Fibroblast of the conjunctiva (primary cell): ENCODE measurements at places on chromosomes 2 and 18.

- DNase-seq = no peak
These were observed 248.3 kb upstream of the COL3A1 start for GRCh38 chr2:188725746-188726360.

GRCh38 chr2:9652898-9653479, 22.2 kb upstream of the YWHAQ start:
- DNase-seq = no peak

- peak; percentile 72 for DNase-seq
These were observed 24.5 kb upstream of the LCLAT1 start for GRCh38 chr2:30422444-30423040.

DNA sequence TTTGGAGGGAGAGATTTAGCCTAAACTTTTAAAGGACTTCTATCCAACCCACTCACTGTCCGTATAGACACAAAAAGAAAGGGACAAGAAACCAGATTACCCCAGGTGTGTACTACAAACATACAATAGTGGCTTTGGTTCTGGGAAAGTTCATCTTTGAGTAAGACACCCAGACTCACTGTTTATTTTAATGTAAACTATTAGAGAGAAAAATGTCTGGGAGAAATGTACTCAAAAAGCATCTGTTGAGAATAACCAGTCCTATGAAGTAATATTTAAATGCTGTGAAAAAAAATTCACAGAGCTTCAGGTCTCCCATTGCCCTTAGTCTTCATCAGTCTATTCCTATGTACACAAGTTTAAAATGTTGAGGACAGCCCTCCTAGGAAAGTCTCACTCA, 107.5 kb downstream of the SLC8A1 start:
- no peak for DNase-seq

- DNase-seq = peak; percentile 56
These were observed 41.7 kb upstream of the MALL start for GRCh38 chr2:110157153-110157793.

DNA sequence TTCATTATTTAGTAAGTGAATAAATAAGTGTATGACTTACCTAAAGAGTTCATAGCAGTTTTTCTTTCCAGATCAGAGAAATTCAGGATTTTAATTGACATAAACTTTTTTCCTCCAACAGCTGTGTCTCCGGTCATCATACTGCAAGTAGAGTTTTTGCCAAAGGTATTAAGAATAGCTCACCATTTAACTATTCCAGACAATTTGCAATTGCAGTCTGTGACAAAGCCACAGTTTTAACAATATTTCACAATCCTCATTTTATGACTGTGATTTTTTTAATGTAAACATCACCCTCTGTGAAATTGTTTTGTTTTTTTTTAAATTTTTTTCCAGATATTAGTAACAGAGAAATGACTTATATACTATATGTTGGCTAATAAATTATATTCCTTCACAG, 199.1 kb downstream of the TRIB2 start:
- DNase-seq = no peak

- no peak for DNase-seq
These were observed 320.6 kb downstream of the ZNF516 start for GRCh38 chr18:76174451-76174850.

- DNase-seq = no peak
These were observed 386.2 kb downstream of the PTPRM start for GRCh38 chr18:7953095-7953958.

- DNase-seq = no peak
These were observed 95.2 kb upstream of the BOD1L2 start for GRCh38 chr18:57051657-57052044.

- DNase-seq = no peak
These were observed 12.1 kb upstream of the AMER3 start for GRCh38 chr2:130743278-130743677.

- no peak for DNase-seq
These were observed 327.6 kb downstream of the DCC start for GRCh38 chr18:52667463-52668065.

GRCh38 chr2:24477229-24477628, 13.8 kb upstream of the NCOA1 start:
- no peak for DNase-seq

- no peak for DNase-seq
These were observed at the start of gene ANKRD29 for GRCh38 chr18:23662309-23663263. ANKRD29 (minus strand) TSS chr18:23662911; CDS start chr18:23662730, 181 bp downstream.

GRCh38 chr18:80105369-80106167, 3.5 kb upstream of the ADNP2 start:
- DNase-seq = no peak

- no peak for DNase-seq
These were observed 73.5 kb downstream of the ALK start for GRCh38 chr2:29847886-29848285.

GRCh38 chr2:226694586-226695284, 104.9 kb downstream of the IRS1 start:
- no peak for DNase-seq

GRCh38 chr2:85234868-85235267, 92.9 kb downstream of the TGOLN2 start:
- DNase-seq = no peak

- no peak for DNase-seq
These were observed 246.5 kb upstream of the SPRED2 start for GRCh38 chr2:65678779-65679391.

DNA sequence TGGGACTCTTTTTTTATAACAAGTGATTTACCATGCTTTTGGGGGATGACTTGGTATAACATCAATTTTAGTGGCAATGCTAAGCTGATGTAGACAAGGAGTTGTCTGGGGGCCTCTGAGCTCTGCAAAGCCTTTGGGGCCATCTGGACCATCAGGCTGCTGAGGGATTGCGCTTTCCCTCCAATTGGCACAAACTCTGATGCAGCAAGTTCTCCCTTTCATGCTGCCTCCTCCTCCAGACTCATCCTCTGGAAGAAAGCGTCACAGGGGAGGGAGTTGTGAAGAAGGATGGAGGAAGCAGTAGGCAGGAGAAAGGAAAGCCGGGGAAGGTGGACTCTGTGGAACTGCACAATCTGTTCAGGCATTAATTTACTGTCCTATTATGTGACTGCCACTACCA, 10.2 kb upstream of the FAP start:
- no peak for DNase-seq

DNA sequence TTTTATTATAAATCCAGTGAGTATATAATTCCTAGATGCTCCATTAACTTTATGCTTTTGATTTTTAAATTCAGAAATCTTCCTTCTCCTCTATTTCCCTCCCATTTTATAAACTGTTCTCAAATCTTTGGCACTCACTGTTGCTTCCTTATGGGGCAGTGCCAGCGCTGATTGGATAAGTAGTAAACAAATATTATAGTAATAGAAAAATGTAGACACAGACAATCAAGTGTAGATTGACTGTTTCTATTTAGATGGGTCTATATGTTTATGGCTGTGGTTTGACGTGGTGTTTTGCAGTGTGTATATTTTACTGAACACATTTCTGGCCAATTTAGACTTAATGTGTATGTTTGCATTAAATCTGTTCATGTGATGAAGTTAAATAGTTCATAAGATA, 36.6 kb downstream of the LYPD6B start:
- no peak for DNase-seq

GRCh38 chr2:165067643-165068486, 112.5 kb upstream of the SLC38A11 start:
- peak; percentile 40 for DNase-seq

DNA sequence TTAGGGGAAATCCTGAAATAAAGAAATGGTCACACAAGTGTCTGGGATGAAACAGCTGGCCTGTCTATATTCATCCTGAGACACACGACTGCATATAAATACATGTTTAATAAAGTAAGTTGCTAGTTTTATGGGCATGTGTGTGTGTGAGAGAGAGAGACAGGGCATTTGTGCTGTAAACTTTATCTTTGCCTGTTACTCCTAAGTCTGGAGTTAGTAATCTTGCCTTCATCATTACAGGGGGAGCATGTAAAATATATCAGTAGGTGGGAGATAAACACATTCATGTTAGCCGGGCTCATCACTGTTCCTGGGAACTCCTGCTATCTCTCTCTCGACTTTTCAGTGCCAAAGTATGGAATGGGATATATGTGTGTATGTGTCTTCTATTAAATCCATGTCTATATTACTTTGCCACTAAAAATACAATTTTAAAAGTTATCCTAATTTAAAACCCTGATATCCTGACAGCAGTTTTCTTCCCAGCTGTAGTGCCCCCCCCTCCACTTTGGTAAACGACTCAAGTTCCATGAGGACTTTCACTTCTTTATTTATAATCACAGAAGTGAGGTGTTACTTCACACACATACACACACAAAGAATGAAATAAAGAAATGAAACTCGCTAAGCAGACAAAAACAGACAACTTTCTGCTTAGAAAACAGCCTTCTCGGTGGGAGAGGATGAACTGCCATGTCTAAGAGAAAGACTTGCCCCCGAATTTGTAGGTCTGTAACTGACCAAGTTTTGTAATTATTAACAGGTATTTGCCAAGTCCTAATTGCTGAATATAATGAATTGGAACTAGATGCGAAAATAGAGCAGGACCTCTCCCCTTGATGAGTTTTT, 947 bp downstream of the ZEB2 start:
- DNase-seq = no peak

- DNase-seq = no peak
These were observed 856.4 kb downstream of the RNF144A start for GRCh38 chr2:7773362-7774360.

- peak; percentile 80 for DNase-seq
These were observed 85.3 kb downstream of the C2orf74 start for GRCh38 chr2:61247204-61247812.

- DNase-seq = no peak
These were observed 137.6 kb downstream of the NCK2 start for GRCh38 chr2:105882341-105882740.

DNA sequence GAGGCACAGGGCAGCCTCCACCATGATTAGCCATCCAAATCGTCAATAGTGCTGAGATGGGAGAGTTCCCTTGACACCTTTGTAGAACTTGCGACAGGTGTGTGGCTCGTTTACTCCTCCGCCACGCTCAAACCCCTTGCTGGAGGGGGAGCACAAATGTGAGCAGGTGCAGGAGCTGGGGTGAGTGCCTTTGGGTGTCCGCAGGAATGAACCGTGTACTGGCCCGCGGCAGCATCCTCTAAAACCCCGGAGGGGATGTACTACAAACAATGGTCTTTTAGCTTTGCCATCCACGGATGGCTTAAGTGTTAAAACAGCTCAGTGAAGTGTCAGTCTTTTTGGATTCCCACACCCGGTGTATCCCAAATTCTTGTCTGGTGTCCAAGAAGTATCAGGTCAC, 21.4 kb upstream of the TDRD15 start:
- DNase-seq = no peak

DNA sequence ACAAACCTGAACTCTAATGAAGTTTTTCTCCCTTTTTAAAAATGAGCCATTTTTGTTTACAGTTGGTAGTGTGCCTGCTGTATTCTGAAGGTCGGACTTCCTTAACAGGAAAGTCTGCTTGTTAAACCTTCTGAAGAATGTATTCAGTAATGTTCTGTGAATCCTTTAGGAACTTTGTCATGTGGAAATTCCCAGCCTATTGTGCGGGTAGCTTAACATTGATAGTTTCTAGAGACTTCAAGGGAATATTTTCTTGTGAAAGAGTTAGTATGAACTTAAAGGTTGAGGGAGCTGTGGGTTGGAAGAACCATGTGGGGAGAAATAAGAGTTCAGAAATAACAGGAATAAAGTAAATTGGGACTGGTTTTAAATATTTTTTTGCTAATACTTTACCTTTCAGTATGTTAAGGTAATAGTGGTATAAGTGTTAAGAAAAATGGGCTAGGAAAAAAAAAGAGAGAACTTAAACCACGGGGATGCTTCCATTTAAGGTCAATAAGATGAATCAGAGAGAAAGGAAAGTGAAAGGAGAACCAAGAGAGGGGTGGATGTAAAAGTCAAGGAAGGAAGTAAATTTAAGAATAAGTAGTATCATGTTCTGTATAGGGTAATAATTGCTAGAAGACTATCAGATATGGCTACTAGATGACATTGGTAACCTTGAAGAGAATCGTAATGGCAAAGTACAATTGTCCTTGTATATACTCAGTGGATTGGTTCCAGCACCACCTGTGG, 90.5 kb downstream of the PMS1 start:
- DNase-seq = no peak

- DNase-seq = no peak
These were observed 189.3 kb downstream of the KCNS3 start for GRCh38 chr2:18067588-18068384.

DNA sequence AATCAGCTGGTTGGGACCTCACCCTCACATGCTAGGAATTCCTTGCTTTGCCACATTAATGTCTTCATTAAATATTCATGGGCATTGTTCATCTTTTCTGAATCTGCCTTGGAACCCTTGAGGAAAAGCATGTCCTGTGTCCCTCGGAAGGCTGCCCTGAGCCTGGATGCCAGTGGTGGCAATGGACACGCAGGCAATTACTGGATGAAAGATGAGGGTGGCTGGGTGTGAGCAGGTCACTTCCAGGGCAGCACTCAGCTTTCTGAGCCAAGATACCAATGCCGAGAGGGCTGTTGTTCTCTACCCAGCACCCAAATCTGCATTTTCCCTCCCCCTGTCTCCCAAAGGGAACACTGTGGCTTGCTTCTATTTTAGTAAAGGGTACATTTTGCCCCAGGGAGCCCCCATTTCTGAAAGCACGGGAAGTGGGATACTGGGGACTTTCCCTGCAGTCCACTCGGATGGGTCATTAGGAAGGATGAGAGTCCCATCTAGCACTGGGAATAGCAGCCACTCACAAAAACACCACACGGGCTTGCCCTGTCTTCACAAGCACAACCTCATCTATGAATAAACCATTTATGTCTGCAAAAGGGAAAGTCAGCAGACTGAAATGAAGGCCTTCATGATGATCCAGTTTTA, 234.8 kb downstream of the SOX11 start:
- DNase-seq = no peak

DNA sequence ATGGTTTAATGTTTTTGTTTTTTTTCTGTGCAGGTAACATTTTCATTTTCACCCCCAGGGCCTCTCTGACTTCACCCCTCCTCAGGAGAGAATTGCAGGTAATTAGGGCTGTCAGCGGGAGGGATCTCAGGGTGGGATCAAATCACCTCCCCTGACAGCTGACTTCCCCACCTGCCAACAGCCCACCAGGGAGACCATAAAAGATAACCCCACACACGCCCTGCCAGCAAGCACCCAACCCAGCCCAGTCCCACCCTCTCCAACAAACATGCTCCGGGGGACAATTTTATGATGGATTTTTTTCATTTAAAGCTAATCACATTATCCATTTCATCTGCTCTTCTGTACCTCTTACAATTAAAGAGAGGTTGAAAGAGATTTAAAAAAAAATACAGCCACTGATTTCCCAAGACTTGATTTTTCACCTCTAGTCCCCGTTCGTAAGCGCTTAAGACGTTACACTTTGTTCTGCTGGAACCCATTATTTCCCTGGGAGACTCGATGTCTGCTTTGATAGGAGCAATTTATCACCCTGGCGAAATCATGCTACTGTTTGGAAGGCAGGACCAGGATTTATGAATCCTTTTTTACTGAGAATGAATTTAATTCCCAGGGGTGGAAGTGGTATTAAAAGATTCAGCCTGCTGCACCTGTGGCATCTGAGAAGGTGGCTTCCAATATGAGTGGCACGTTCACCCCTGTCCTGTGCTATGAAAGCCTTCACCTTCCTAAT, 232.9 kb upstream of the ID2 start:
- DNase-seq = no peak

- DNase-seq = no peak
These were observed 390.2 kb upstream of the TMEFF2 start for GRCh38 chr2:192584976-192585375.

GRCh38 chr2:173264603-173265366, 89.9 kb upstream of the CDCA7 start:
- DNase-seq = no peak

- no peak for DNase-seq
These were observed 33.0 kb upstream of the CCDC150 start for GRCh38 chr2:196606516-196606915.
